ENCODE measurements at places on chromosomes 5 and 9.

DNA sequence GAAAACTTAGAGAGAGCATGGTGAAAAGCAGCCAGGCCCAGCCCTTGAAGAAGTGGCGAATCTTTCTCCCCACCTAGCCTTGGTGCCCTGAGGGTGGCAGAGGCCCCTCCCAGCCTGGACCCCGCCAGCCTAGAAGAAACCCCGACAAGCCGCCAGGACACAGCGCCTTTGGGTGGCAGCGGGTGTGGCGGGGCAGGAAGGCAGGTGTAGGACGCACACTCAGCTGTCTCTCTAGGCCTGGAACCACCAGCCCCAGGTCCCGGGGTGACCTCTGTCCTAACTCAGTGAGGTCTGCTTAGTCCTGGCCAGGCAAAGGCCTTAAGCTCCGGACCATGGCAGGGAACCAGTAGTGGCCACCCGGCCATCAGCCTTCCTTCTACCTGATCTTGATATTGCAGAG, 178.3 kb downstream of the BARX1 start:
- no peak for DNase-seq

- DNase-seq, result no peak
Observed at GRCh38 chr5:141654298-141654697, 3.1 kb upstream of the FCHSD1 start.

GRCh38 chr9:121954477-121955140, 138.5 kb downstream of the TTLL11 start:
- no peak for DNase-seq

- DNase-seq, result no peak
Observed at GRCh38 chr5:163489055-163489744, 16.2 kb upstream of the MAT2B start.

DNA sequence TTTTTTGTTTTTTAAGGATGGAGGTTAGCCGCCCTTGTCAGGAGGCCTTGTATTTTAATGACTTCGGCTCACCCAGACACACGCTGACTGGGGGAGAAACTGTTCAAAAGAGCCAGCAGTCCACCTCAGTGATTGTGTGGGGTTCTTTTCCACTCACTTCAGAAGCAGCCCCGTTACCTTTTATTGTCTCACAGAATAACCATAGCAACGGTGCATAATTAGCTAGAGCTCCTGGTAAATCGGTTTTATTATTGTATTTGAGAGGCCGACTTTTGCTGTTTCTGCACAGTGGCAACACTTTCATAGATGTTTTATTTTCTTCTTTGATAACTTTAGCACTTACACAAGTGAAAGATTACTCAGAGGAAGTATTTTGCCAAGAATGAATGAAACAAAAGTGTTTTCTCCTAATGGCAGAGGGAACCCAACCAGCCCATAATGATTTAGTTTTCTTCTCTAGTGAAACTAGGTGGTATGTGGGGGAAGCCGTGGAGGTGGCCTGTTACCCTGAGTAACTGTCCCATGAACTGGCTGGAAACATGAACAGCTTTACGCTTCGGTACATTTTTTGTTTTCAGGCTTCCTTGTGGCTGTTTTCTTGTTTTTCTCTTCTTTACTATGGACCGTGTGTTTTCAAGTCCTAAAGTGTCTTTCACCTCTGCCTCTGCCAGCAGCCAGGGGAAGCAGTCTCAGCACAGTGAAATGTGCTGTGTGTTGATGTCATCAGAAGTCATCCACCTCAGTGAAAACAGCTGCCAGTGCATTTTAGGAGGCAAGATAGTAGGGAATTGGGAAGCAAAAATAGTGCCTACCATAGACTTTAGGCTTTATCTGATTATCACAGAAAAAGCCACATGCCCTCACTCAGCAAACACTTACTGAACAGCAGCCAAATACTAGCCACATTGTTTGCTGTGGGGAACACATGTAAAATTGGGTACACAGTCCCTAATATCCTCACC, 414.7 kb downstream of the KDM4C start:
- no peak for DNase-seq

DNA sequence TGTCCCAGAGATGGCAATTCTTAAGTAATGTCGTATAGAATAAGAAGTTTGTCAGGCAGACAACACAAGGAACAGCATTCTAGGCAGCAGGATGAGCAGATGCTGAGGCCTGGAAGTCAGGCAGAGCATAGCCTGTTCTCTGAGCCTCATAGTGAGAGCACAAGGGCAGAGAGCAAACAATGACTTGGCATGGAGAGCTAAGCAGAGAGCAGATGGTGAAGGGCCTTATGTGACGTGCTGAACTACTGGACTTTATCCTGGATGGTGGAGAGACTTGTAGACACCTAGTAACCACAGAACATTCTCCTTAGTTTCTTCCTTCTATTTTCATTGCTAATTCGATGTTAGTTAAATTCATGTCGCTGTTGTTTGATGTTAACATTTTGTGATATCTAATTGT, 60.1 kb downstream of the KCTD16 start:
- peak; percentile 96 for DNase-seq

GRCh38 chr5:126456217-126456820, 33.1 kb downstream of the GRAMD2B start:
- no peak for DNase-seq

DNA sequence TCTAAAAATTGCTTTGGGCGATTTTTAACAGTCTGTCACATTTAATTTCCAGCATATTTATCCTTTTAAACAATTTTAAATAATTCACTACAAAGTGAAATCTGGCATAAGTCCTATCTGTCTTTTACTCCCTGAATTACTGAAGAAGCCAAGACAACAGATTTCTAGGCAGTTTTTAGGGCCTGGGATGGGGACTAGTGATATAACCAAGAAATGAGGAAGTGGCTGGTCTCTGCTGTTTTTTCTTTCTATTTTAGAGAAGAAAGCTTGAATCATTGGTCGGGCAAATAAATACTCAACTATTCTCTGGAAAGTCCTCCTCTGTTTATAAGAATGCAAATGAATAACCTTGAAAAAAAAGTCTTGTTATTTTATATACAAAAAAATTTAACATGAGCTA, 79.7 kb upstream of the SSBP2 start:
- DNase-seq, result no peak

GRCh38 chr5:15526413-15526812, 26.4 kb downstream of the FBXL7 start:
- no peak for DNase-seq

- no peak for DNase-seq
Observed at GRCh38 chr9:27451207-27451797, 72.8 kb upstream of the IFNK start.

DNA sequence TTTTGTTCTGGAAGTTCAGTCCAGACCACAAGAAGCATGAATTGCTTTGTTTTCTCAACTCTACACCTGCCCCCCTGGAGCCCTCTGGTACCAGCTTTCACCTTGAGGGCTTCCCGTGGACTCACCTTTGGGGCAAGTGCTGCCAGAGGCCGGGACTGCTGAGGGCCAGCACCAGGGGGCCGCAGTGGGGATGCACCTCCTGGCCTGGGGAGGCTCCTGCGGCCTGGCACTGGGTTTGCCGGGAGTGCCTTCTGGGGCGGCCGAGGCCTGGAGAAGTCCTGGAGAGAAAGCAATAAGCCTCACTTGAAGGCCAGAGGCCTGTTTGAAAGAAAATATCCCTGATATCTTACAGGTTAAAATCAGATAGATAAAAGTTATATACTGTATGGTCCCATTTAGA, 21.7 kb downstream of the NIPAL4 start:
- DNase-seq, result no peak

- DNase-seq, result no peak
Observed at GRCh38 chr9:36142510-36143244, 6.1 kb downstream of the GLIPR2 start.

DNA sequence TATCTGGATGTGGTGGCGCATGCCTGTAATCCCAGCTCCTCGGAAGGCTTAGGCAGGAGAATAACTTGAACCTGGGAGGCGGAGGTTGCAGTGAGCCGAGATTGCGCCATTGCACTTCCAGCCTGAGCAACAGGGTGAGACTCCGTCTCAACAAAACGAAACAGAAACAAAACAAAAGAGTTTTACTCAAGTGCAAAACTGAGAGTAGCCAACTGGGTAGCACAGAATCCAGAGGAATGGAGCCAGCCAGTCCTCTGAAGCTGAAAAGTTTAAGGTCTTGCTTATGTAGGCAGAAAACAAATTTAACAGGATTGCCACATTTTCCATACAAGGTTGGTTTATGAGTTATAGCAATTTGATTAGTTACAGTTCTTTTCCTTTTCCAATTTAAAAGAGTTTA, 32.0 kb downstream of the SPIN1 start:
- no peak for DNase-seq

- no peak for DNase-seq
Observed at GRCh38 chr5:15880201-15880600, 299.4 kb downstream of the MARCHF11 start.

DNA sequence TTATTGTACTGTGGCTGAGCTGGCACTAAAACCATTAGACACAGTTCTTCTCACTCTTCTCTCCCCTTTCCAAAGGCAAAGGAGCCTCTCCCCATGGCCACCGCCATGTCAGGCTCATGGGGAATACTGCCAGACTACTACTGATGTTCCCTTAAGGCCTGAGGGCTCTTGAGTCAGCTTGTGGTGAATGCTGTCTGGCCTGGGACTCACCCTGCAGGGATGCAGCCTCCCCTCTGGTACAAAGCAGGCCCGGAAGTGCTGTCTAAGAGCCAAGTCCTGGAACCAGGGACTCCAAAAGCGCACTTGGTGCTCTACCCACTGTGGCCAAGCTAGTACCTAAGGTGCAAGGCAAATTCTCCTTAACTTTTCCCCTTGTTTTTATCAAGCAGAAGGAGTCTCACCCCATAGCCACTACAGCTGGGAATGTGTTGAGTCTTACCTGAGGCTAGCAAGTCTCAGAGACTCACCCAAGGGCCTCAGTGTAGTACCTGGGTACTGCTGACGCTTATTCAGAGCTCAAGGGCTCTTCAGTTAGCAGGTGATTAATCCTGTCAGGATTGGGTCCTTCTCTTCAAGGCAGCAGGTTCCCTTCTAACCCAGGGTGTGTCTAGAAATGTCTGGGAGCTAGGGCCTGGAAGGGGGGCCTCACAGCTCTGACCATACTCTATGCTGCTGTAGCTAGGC, 33.2 kb upstream of the C5orf46 start:
- DNase-seq, result no peak

DNA sequence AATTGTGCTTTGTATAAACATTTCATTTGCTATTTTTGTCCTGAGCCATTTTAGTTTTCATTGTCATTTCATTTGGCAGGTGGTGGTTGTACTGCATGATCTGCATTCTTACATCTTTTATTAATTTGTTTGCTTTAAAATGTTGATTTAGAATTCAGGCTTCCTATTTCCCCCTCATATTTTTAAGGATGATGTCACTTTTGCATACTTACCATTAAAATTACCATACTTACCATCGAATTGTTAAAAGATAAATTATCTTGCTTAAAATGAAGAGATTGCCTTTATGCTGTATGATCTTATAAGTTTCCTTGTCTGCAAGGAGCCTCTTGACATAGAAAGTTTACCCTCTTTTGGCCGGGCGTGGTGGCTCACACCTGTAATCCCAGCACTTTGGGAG, 31.1 kb downstream of the DIMT1 start:
- DNase-seq, result no peak

- no peak for DNase-seq
Observed at GRCh38 chr9:75930190-75930589, 39.7 kb downstream of the PCSK5 start.

GRCh38 chr9:18061856-18062255, 412.1 kb upstream of the ADAMTSL1 start:
- no peak for DNase-seq

- DNase-seq, result no peak
Observed at GRCh38 chr9:35042081-35042604, 30.3 kb downstream of the VCP start.

GRCh38 chr9:643966-644365, 197.5 kb upstream of the DMRT1 start:
- DNase-seq, result no peak

- DNase-seq, result peak; percentile 32
Observed at GRCh38 chr9:125913551-125913950, 166.4 kb downstream of the PBX3 start.

DNA sequence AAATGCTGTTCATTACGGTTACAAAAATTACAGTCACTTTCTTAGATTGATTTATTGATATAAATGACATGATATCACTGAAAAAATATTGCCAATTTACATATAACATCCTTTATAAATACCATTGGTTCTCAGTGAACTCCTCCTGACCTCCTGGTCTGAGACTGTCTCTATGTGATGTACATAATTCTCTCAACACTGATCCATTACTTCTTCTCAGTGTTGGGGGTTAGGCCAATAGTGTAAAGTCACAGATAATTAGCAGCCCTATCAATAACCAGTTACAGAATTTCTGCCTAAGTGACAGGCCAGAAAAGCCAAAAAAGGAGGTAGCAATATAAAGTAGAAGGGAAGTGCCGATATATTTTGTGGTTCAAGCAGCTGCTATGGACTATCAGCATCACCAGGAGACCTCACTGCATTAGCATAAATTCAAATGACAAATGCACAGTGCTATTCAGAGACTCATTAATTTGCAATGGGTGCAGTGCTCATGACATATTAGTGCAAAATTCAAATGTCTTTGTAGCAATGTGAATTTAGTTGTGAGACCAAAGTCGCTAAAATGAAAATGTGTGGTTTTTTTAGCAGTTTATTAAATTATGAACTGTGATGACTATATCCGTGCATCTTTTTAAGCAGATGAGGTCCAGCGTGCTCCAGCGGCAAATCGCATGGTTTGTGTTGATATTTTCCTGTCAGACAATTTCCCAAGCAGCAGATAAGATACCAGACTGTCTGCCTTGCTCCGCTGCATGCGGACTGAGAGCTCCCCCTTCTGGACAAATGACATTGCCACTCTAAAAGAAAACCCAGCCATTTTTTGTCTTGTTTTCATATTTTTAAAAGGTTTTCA, 144.6 kb downstream of the CETN3 start:
- peak; percentile 18 for DNase-seq
